ENCODE measurements at places on chromosomes 7 and 10.

- no peak for DNase-seq
Measured at GRCh38 chr10:117226813-117227451, 14.0 kb upstream of the SLC18A2 start.

DNA sequence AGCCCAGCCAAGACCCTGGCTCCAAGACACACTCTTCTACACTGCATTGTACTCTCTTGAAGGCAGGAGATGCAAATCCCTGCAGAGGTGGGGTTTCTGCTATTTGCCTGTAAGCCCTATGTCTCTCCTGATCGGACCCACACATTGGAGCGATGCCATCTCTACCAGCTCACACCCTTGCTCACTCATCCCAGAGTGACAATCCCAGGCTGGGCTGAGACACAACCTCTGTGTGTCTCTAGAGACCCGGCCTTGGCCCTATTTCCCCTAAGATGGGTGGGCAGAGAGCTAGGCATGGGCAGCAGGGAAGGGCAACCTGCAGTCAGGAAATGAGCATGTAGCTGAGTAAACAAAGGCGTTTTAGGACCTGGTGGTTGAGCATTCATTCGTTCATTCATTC, 25.6 kb downstream of the CCDC3 start:
- DNase-seq = no peak

DNA sequence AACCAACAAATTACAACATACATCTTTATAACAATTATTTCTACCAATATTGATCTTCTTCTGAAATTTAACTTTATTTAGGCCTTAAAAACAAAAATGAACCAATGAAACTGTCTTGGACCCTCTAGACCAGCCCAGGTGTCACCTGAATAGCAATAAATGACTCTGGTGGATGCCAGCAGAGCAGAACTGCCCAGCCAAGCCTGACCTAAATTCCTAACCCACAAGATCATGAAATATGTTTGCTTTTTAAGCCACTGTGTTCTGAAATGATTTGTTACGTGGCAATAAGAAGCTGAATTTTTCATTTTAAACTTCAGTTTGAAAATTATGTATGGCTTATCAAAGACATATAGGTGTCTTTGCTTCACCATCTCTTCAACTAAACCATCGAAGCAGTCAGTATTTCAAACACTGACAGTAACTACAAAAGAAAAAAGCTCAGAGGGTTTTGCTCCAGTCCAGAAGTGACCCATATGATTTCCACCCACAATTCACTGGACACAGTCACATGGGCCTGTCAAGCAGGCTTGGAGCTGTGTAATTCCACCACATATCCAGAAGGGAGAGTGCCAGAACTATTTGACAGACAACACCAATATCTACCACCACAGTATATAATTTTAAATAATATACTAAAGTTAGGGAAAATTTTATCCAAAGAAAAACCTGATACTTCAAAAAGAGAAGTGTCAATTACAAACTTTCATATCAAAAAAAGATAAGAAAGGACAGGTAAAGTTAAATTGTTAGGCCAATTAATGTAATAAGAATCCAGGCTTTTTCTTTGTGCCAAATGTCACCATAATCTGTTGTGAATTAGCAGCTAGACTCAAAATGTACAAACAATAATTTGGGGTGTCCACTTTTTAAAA, 94.5 kb downstream of the KMT2C start:
- peak; percentile 61 for DNase-seq

GRCh38 chr10:85420501-85421191, 945.9 kb downstream of the GRID1 start:
- no peak for DNase-seq

DNA sequence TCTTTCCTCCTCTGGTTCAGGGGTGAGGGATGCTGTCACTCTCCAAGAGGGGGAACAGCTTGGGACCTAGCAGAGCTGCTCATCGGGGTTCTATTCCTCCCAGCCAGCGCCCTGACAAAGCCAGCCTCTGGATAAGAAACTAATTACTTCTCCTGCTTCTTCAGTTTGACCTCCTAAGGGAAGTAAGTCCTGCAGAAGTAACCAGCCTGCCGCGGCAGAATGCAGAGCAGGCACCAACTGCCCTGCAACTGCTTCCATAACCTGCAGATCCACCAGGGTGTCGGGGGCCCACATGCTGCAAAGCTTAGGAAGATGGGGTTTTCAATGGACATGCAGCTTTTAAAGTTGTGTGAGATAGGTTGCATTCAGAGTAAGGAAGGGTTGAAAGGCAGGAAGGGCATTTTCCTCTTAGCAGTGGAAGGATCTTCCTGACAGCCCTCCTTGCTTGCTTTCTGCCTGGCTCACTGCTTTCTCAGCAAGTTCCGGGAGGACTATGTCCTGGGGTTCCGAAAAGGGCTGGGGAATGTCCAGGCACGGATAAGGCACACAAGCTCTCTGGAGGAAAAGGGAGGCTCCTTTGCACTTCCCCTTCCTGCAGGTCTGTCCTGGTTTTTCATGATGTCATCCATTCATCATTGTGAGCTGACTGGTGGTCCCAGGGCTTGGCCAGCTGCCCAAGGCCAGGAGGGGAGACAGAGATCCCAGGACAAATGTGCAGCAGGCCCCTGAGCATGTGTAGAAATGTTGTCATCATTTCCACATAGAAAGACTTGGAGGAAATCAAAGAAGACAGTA, 24.3 kb upstream of the CALU start:
- no peak for DNase-seq

DNA sequence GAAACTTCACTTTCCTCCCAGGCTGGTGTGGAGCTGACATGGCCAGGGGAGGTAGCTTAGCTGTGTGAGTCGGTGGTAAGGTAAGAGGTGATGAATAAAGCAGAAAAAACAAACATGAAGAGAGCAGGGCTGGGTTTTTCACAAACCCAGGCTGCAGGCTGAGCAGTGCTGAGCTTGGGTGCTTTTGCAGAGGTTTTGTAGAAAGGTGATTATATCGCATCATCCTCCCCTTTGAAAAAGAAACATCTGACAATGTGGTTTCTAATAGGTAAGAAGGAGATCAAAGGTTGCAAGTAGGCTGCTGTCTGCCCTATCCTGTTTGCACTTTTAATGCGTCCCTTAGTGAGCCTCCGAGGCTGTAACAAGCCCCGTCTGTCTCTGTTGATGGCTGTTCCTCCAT, 69.6 kb upstream of the GRM8 start:
- no peak for DNase-seq

DNA sequence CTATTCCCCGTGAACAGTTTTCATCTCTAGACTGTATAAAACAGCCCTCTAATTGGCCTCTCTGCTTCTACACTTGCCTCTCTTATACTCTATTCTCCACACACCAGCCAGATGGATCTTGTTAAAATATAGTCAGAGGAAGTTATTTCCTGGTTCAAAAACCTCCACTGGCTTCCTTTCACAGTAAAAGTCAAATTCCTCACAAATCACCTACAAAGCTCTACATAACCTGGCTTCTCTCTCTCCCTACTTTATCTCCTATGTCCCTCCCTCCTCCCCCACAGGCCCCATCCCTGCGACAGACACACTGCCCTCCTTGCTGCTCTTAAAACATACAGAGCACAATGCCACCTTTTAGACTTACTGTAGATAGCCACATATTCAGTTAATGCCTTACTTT, 60.1 kb downstream of the TPK1 start:
- DNase-seq = no peak

DNA sequence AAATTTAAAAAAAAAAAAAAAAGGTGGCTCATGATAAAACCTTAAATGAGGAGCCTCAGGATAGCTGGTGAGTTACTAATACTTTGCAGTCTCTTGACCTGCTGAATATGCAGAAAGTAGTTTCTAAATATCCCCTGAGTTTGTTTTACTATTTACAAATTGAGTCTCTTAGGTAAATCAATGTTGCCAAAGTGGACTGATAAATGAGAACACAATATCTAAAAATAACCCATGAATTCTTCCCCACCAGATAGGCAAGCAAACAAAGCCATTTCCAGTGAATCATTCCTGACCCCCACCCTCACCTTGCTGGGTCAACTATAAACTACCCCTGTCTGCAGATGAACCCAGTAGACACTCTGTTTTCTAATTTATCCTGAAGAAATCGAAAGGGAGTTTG, 78.9 kb downstream of the GFRA1 start:
- DNase-seq = no peak

- no peak for DNase-seq
Measured at GRCh38 chr7:31748084-31748483, 61.1 kb downstream of the PPP1R17 start.

DNA sequence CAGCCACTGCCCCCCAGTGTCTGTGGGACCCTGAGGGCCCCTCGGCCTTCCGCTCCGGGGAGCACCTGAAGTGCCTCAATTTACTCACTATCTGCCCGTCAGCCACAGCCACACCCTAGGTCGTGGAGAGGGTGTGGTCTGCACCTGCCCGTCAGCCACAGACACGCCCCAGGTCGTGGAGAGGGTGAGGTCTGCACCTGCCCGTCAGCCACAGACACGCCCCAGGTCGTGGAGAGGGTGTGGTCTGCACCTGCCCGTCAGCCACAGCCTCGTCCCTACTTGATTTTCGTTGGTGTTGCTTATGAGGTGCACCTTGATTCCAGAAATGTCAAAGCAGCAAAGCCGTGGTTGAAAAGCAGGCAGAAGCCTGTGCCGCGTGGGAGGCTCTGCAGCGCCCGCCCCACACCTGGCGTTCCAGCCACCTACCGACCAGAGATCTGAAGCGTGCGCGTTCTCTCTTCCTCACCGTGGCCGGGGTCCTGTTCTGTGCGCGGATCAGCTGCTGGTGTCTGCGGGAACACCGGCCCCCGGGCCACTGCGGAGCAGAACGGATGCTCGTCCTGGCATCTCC, 101.6 kb downstream of the DYNC2I1 start:
- DNase-seq = no peak

DNA sequence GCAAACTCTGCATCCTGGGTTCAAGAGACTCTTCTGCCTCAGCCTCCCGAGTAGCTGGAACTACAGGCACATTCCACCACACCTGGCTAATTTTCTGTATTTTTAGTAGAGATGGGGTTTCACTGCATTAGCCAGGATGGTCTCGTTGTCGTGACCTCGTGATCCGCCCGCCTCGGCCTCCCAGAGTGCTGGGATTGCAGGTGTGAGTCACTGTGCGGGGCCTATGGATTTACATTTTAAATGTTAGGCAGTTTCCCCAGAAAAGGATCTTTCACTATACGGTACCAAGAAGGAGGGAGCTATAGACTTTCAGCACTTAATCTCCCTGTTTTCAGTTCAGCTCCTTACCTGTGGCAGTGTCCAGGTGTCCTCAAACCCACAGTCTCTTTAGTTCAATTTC, 50.8 kb downstream of the SIRT1 start:
- no peak for DNase-seq

DNA sequence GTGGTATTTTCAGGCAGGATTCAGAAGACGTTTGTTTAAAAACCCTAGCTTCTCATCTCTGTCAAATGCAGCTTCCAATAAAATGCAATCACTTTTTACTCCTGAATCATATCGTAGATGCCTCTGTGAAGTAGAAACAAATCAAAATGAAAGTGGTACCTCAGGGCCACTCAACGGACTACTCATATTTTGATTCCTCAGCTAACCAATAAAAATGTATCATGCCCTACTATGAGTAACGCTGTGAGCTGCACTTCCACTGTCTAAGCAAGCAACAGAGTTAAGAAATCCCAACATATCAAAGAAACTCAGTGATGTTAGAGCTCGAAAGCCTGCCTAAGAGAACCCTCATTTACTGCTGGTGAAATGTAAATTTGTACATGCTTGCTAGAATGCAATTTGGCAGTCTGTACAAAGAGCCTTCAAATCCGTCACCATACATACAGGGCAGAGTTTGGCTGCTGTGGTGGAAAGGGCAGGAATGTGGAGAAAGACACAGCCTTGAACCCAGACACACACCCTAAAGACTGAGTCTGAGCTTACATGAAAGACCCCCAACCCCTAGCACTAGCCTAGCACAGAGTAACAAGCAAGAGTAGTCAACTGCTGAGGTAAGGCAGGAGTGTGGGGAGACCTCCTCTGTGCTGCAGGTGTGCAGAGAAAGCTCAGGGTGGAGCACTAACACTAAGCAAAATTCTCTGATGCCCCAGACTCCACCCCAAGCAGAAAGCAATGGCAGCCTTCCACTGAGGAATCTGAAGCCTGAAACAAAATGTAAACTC, 151.5 kb downstream of the ANK3 start:
- DNase-seq = peak; percentile 73

- peak; percentile 63 for DNase-seq
Measured at GRCh38 chr10:110395350-110396283, 90.9 kb upstream of the SMNDC1 start.

DNA sequence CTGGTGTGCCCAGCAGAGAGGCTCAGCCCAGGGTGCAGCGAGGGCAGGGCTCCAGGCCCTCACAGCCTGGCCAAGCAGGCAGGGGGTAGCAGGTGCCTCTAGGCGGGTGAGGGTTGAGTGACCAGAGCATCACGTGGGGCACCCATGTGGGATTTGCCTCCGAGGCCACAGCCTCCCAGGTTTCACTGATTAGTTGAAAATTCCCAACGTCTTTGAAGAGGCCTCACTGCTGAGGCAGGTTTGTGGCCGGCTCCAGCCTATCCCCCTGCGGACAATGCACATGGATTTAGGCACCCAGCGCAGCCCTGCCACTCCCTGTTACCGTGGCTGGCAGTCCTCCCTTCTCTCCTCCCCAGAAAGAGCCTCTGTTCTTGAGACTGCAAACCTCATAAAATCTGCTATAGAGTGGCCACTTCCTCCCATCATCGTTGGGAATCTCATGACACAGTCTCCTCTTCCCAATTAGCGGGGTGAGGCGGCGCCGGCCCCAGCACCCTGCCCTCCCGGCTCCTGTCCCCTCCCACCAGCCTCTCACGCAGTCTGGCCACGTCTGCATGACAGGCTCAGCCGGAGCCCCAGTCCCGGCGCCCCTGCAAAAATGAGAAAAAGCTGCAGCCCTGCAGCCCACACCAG, 10.8 kb downstream of the MYL10 start:
- DNase-seq = no peak

- DNase-seq = no peak
Measured at GRCh38 chr10:69377191-69377590, 39.5 kb downstream of the TACR2 start.

DNA sequence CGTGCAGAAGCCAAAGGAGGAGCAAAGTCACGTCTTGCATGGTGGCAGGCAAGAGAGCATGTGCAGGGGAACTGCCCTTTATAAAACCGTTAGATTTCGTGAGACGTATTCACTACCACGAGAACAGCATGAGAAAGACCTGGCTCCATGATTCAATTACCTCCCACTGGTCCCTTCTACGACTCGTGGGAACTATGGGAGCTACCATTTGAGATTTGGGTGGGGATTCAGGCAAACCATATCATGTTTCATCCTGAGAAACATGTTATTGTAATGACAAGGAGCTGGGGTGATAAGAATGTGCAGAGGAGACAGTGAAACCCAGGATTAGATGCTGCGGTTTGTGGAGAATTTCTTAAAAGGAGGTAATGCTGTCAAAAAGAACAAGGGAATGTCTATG, 34.0 kb downstream of the THNSL1 start:
- DNase-seq = no peak

DNA sequence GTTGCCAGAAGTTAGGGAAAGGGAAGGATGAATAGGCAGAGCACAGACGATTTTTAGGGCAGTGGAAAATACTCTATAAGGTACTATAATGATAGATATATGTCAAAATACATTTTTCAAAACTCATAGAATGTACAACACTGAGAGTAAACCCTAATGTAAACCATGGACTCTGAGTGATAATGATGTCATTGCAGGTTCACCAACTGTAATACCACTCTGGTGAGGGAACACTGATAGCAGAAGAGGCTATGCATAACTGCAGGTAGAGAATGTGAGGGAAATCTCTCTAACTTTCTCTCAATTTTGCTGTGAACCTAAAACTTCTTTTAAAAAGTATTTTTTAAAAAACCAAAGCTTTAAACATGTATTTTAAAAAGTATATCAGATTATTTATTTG, 22.1 kb downstream of the POT1 start:
- DNase-seq = no peak

Data from fibroblast of the conjunctiva (primary cell).